ENCODE measurements at places on chromosomes 4 and X.

DNA sequence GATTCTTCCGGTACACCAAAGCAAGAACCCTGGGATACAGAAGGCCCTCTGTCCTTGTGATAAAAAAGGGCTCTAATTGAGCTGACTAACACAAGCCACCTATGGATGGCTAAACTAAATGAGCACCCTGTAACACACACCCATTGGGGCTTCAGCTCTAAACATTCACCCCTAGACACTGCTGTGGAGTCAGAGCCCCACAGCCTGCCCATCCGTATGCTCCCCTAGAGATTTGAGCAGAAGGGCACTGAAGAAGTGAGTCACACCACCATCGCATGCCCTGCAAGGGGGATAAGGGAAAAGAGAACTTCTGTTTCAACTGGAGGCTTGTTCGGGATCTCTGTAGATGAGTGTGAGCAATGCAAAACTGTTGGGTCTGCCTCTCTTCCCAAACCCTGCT lies 545.2 kb downstream of the KCTD8 start:
- DNase-seq, result no peak

DNA sequence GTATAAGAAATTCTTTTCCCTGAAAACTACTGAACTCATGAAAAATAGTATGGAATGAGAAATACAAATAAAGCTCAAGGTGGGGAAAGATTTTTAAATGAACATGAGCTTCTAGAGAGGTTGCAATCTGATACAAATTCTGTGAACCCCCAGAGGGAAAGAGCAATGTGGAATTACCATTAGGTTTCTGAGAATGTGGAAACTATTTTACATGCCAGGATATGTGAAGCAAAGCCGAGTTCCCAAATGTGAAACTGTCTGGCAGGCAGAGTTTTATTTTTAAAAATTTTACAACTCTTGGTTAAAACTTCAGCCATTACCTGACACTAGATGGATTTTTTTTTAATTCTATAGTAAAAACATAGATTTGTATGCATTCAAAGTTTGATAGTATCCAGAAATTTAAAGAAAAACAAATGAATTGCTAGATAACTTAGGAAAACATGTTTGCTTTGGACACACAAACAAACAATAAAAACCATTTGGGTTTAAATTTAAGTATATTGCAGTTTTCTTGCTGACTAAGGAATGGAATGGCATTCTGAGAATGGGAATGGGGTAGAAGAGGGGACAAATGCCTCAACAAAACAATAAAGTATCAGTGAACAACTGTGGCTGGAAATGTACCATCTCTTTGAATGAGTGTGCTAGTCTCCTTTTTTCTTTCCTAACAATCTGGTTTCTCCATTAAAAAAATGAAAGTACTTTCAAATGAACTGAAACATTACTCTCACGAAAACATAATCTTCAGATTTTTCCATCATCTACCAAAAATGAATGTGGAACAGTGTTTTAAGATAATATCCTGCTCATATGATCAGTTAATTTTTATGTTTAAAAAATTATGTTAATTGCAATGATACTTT lies 99.6 kb downstream of the PCDH18 start:
- no peak for DNase-seq

DNA sequence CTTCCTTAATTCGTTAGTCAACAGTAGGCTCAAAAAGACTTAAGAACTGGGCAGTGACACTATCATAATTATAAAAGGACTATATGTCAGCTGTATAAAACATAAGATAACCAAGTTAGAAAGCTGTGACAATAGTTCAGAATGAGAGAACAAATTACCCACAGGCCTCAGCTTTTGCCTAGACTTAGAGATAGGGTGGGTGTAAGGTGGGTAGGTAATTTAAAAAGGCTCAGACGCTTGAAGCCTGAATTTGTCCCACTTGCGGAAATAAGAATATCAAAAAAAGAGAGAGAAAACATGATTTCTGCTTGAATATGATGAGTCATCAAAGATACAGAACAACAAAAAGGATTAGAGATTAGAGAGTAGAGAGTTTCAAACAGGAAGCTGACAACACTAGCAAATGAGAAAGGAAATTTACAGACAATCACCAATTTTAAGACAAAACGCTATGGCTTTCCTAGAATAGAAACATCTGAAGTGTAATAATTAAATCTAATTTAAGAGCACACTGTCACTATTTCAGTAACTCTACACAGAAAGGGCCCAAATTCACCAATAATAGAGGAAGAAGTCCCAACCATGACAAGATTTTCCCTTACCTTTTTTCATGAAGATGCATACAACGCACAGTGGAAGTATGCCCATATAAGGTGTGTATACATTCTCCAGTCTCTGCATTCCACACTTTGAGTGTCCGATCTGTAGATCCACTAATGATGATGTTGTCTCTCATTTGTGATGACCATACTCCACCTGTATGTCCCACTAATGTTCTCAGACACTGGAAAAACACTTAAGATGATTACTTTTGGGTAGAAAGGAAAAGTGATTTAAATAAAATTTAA lies 208.1 kb downstream of the FBXW7 start:
- no peak for DNase-seq

- no peak for DNase-seq
These were observed 13.2 kb downstream of the TMEM175 start for GRCh38 chr4:945274-946102.

DNA sequence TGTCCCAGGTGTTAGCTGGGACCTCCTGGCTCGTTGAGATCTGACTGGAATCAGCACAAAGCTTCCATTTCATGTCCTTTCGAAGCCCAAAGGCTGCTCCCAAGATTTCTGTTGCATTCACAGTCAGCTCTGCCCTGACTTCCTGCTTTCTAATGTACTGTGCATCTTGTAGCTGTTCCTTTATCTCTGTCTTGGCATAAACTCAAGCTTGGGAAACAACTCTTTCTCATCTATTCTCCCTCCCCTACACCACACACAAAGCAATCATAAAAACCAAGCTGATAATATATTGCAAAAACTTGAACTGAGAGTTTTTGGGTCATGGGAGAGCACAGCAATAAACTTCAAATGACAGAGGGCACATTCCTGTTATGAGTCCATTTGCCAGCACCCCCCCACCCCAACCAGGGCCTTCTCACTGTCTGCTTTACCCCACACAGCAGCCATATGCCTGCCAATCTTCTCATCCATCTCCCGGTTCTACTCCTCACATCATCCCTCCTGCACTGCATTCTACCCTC lies 76.3 kb downstream of the SYNPO2 start:
- no peak for DNase-seq

DNA sequence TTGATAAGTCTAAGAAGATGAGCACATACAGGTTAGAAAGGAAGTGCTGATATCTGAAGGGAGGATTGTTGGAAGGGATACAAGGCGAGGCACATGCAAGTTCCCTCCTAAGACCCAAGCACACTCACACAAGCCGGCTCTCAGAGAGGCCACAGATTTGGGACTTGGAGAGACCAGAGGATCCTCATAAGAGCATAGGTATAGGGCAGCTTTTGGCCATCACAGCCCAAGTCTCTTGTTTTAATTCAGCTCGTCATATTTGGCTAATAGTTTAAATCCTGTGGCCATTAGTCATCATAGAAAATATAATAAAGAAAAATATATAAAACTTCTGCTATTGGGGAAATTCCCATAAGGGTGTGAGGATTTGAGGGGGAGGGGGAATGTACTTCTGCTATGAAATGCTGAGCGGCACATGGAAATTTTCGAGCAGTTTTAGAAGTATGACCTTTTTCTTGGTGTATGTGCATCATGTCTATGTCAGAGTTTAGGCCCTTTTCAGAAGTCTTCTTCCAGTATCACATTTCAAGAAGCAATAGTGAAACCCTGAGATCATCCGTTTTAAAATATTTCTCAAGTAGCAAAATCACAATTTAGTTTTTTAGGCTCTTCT lies 97.7 kb downstream of the NFKB1 start:
- no peak for DNase-seq

GRCh38 chrX:118855681-118856310 lies 32.2 kb downstream of the ZCCHC12 start:
- DNase-seq, result no peak

GRCh38 chr4:141713771-141714445 lies 77.5 kb downstream of the IL15 start:
- DNase-seq, result no peak

DNA sequence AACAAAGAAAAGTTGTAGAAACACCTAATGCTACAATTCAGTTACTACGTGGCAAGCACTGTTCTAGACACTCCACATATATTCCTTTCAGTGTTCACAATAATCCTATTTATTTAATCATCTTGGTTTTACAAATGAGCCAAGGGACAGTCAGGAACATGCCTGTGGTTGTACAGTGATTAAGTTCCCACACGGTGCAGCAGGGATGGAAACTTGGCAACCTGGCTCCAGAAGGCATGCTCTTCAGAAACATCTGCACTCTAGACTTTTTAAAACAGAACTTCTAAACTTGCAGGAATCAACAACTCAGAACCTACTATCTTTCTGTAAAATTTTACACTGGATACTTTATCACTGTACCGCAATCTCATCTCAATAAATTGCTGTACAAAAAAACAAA lies 32.1 kb downstream of the TAPT1 start:
- DNase-seq, result no peak

- DNase-seq, result no peak
These were observed 387.7 kb upstream of the TEX13C start for GRCh38 chrX:124931958-124932357.

DNA sequence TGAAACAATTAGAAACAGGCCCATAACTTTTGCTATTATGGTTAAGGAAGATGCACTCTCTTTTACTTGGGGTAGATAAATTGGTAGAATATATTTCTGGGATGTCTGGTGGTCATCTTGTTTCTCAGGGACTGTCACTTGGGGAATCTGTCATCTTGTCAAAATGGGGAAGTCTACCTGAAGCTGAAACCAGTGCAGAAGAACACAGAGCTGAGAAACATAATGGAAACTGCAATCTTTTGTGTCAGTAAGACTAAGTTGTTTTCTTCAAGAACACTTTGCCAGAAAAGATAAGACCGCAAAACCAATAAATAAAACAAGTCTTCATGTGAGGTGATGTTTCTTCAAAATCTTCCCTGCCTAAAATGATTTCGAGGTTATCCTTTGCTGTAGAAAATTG lies 92.0 kb downstream of the NAA11 start:
- DNase-seq, result no peak

GRCh38 chrX:22748093-22748999 lies 251.4 kb upstream of the DDX53 start:
- DNase-seq, result peak; percentile 6

- no peak for DNase-seq
These were observed 124.7 kb upstream of the TMEM164 start for GRCh38 chrX:109878236-109878635.

DNA sequence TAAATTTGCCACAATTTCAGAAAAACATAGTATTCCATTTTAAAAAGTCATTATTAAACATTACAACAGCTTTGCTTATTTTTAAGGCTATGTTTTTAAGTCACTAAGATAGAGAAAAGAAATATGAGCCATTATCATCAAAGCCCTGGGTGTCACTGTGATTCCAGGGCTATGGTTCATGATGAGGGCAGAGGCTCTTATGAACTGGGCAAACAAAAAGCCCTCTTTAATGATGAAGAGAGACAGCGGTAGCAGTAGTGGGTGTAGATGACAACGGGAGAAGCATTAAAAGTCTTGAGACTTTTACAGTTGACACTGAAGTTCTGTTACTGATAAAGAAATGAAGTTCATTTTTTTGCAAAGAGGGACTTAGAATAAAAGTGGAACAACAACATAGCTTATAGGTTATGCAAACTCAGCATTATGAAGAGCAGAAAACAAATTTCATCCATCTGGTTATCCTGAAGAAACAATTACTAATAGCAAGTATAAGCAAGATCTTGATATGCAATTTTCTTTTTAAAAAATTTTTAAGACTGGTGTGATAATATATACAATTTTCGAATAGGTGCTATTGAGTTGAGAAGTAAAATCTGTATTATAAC lies 202.7 kb upstream of the ETNPPL start:
- no peak for DNase-seq

DNA sequence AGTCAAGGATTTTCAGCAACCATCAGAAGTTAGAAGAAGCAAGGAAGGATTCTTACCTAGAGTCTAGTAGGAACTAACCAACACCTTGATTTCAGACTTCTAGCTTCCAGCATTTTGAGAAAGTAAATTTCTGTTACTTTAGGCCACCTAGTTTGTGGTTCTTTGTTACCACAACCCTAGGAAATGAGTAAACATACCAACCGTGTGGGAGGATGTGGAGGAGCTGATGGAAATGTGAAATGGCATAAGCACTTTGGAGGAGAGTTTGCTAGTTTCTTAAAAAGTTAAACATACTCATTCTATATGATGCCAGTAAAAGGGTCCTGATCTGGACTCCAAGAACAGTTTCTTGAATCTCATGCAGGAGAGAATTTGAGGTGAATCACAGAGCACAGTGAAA lies 679.4 kb downstream of the PDHA2 start:
- no peak for DNase-seq

DNA sequence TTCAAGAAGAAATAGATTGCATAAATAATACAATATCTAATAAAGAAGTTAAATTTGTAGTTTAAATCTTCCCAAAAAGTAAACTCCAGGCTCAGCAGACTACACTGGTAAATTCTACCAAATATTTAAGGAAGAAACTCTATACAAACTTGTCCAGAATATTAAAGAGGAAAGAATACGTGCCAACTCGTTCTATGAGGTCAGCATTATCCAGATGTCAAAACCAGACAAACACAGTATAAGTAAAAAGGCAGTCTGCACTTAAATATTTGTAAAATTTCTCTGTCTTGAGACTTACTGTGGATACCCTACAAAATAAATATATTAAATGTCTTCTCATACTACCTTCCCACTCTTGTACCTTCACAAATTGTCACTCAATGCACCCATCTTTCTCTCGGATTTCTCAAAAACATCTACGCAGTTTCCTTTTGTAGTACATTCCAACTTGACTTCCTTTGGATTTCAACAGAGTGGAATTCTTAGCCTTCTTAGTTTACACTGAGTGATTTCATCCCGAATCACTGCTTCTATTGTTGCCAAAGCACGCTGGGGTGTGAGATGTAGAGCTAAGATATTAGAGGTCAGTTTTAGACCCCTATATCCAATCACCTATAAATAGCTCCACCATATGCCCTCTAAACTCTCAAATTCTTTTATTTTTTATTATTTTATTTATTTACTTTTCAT lies 71.6 kb upstream of the MAB21L2 start:
- DNase-seq, result no peak

DNA sequence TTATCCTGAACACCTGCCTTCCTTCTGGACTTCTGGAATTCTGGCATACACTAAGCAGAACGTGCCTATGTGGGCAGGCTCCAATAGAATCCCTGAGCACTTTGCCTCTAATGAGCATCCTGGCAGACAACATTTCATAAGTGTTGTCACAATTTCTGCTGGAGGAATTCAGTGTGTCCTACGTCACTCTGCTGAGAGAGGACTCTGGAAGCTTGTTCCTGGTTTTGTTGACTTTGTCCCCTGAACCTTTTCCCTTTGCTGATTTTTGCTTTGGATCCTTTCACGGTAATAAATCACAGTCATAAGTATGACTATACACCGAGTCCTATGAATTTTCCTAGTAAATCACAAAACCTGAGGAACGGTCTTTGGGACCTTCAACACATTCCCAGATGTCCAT lies 43.2 kb downstream of the MTMR8 start:
- no peak for DNase-seq

DNA sequence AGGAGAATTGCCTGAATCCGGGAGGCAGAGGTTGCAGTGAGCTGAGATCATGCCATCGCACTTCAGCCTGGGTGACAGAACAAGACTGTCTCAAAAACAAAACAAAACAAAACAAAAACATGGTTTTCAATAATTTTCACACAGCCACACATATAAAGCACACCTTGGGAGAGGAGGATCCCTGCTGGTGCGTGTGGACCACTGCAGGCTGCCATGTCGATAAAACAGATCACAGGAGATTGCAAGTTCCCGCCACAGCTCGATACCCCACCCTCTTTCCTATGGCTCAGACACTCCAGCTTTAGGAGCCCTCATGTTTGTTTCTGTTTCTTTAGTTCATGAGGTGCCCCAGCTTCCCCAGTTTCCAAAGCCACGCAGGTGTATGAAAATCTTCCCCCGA lies 31.3 kb upstream of the CLDN24 start:
- DNase-seq, result no peak

Data from activated gamma-delta T cell treated with anti-CD3 and anti-CD28 coated beads, Interleukin-2, amount 50 U/mL, for 16 hours (primary cell).